ENCODE measurements at places on chromosomes 7 and 10.

- DNase-seq: no peak
These were observed 901.9 kb downstream of the LRMDA start for GRCh38 chr10:76333326-76333725.

DNA sequence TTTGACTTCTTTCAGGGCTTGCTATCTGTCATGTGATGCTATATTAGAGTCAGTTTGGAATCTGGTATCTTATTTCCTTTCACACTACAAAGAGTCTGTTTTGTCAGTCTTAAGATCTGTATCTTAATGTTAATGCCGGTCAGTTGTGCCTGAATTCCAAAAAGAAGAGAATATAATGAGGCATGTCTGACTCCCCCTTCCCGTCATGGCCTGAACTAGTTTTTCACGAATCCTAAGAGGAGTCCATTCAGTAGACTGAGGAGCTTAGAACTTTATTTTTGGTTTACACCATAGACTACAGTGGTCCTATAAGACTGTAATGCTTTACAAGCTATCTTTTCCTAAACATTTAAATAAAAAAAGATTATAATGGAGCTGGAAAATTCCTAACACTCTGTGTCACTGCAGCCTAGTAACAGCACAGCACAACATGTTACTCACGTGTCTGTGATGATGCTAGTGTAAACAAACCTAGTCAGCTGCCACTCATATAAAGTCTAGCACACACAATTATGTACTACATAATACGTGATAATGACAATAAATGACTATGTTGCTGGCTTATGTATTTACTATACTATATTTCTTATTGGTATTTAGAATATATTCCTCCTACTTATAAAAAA, 50.6 kb downstream of the VPS41 start:
- no peak for DNase-seq

DNA sequence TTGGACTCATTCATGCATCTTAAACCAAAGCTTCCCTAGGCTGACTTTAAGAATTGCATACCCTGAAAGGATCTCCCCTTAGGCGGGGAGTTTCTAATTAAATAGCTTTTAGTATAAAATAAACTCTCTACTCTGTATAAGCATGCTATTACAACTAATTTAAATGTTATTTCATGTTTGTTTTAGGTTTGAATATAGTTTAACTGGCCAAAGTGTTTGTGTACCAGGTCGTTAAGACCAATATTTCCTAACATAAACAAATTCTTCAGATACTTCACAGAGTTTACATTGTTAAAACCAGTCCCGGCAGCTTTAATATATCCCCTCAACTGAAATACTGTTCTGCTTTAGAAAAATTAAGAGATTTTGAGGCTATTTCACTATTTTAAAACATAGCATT, 2.3 kb downstream of the GLI3 start:
- no peak for DNase-seq

GRCh38 chr10:29522061-29522855, 112.5 kb downstream of the SVIL start:
- no peak for DNase-seq

DNA sequence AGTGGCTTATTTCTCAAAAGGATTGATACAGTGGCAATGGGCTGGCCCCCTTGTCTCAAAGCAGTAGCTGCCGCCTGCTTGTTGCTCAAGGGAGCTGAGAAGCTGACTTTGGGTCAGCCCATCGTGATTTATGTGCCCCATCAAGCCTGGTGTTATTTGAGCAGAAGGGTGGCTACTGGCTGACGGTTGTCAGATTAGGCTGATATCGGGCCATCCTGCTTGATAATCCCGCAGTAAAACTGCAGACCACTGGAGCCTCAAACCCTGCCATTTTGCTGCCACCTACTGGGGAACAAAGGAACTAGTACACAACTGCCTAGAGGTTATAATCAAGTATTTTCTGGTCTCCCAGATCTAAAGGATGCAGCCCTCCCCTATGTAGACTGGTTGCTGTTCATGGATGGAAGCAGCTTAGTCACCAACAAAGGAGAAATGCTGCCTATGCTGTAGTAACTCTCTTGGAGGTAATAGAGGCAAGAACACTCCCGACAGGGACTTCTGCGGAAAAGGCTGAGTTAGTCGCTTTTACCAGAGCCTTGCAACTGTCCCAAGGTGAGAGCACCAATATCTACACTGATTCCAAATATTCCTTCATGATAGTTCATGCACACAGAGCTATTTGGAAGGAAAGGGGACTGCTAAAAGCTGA, 65.9 kb upstream of the ZNF92 start:
- peak; percentile 47 for DNase-seq

DNA sequence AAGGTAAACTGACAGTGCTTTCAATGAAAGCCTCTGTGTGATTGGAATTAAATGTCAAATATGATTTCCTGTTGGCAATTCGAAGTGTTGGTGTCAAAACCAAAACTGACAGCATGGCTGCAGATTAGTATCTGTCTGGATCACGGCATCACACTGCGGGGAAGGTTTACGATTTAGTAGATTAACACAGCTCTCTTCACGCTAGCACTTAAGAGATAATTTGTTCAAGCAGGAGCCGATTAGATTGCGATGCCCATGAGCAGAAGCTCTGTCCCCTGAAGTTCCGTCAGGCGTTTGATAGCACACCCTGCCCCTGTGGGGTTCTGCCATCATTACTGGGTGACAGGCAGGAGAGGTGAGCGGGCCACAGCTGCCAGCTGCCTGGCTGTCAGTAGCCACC, 279.5 kb upstream of the AUTS2 start:
- DNase-seq: no peak

DNA sequence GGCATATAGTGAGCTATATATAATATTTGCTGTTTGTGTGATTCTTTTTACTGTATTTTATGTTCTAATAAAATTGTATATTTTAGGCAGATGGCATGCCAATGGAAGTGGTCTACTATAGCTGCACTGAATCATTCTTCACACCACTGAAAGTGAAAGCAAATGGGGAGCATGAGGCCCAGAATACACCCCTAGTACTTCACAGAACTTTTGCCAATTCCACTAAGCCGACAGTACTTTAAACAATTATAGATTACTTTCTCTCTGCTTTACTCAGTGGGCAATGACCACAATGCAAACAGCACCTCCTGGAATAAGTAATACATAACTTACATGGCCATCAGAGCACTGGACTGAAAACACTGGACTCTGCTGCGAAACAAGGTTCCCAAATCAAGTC, 70.2 kb downstream of the ANKRD26 start:
- no peak for DNase-seq

DNA sequence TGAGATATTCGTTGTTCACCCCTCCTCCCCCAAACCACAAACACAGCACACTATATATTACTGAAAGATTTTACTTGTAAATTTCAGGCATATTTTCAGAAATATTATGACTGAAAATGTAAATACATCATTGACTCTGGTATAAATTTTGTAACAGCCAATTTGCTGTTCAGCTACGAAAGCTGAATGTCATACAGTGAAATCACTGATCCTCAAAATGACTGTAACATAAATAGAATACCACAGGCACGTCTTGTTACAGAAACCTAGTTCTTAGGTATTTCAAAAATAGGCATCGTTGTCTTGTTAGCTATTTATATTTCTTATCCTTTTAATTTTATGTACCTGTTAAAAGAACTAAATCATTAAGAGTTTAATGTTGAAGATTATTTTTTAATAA, 15.1 kb downstream of the TRUB1 start:
- no peak for DNase-seq

- DNase-seq: no peak
These were observed 244.4 kb downstream of the TNS3 start for GRCh38 chr7:47337531-47337930.

DNA sequence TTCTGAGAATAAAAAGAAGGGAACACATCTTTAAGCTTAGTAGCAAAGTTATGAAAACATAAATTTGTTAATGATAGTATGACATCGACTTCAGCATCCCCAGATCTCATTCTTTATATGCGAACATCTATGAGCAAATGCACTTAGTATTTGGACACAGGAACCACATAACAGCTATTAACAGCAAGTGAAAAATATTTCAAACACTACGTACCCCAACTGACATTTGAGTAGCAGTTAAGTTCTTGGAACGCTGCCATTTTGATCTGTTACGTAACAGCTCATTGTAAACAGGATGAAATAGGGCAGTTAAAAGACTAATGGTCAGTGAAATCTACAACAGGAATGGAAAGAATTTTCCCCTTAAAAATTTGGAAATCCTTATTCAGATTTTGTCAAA, 428.9 kb downstream of the TNS3 start:
- peak; percentile 78 for DNase-seq

- DNase-seq: no peak
These were observed 490.8 kb upstream of the CELF2 start for GRCh38 chr10:10526846-10527245.

- DNase-seq: no peak
These were observed 18.6 kb downstream of the FGFR2 start for GRCh38 chr10:121579656-121580055.

- DNase-seq: peak; percentile 20
These were observed 309.3 kb downstream of the KCNMA1 start for GRCh38 chr10:77328272-77328816.

- no peak for DNase-seq
These were observed 60.7 kb downstream of the ZRANB1 start for GRCh38 chr10:125002423-125003145.

GRCh38 chr10:125502276-125502675, 180.7 kb downstream of the TEX36 start:
- no peak for DNase-seq

DNA sequence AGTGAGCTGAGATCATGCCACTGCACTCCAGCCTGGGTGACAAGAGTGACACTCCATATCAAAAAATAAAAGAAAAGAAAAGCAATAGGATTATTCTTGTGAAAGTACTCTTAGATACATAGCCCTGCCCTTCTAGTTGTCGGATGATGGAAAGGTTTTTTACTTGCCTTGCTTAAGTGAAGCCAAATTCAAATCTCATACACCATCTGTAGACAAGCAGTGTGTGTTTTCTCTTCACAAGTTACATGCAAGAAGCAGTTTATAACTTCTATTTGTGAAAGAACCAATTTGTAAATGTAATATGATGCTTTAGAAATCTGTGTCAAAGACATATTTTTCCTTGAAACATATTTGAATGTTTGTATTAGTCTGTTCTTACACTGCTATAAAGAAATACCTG, 15.8 kb upstream of the MPP7 start:
- DNase-seq: no peak

GRCh38 chr10:79367426-79368189, 20.3 kb downstream of the PPIF start:
- no peak for DNase-seq

GRCh38 chr7:129083525-129083924, 28.6 kb upstream of the TNPO3 start:
- DNase-seq: no peak

GRCh38 chr7:141534757-141535737, 16.2 kb upstream of the AGK start:
- DNase-seq: no peak

GRCh38 chr7:142693911-142694310, 55.4 kb upstream of the PRSS1 start:
- DNase-seq: no peak

DNA sequence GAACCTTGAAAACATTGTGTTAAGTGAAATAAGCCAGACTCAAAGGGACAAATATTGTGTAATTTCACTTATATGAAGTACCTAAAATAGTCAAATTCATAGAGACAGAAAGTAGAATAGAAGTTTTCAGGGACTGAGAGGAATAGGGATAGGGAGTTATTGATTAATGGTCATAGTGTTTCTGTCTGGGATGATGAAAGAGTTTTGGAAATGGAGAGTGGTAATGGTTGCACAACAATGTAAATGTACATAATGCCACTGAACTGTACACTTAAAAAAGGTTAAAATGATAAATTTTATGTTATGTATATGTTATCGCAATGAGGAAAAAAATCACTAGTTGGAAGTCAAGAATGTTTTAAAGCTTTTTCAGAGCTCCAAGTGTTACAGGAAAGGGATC, 33.5 kb upstream of the IMMP2L start:
- DNase-seq: no peak

DNA sequence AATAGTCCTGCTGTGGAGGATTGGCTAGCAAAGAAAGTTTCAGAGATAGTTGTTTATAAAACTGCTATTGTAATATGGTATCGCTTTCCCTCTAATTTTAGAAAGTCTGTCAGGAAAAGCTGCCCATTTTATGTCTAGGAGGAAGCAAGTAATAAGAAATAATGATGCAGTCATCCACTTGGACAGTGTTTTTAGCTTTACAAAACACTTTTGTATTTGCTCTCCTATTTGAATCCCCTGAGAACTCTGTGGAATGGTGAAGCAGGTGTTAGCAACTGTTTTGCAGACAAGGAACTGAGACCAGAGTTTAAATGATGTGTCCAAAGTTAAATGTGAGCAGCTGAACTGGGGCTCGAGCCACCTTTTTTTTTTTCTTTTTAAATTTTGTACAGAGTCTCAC, 455.8 kb downstream of the XPNPEP1 start:
- no peak for DNase-seq

DNA sequence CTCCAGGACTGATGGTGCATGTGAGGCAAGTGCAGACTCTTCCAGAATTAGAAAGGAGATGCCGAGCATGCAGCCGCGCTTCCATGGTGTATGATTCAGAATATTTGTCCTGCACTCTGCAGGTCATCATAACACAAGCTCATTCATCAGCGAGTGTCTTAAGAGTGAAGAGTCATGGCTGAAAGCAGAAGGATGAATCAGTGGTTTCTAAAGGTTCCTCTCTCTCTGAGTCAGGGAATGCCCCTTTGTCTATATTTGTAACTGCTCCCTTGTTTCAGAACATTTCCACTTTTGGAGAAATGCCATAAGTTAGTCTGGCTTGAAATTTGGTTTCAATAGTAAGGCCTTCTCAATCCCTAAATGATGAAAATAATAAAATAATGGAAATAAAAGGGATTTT, 52.3 kb downstream of the HECW1 start:
- peak; percentile 62 for DNase-seq

GRCh38 chr7:110311556-110311955, 779.4 kb upstream of the LRRN3 start:
- DNase-seq: no peak

DNA sequence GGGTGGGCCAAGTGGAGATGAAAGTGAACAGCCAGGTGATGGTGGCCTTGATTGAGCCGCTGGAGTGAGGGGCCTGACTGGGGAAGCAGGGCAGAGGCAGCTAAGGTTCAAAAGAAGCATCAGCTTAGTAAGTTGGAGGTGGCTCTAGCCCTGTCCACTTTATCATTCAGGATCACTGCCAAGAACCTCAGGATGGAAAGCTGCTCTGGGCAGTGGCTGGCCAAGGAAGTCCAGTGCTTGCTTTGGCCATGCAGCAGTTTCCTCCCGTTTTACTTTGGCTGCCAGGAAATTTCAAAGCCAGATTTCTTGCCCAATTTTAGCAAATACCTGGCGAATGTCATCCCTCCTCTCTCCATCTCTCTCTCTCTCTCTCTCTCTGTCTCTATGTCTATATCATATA, 384.9 kb downstream of the PLXNA4 start:
- no peak for DNase-seq

DNA sequence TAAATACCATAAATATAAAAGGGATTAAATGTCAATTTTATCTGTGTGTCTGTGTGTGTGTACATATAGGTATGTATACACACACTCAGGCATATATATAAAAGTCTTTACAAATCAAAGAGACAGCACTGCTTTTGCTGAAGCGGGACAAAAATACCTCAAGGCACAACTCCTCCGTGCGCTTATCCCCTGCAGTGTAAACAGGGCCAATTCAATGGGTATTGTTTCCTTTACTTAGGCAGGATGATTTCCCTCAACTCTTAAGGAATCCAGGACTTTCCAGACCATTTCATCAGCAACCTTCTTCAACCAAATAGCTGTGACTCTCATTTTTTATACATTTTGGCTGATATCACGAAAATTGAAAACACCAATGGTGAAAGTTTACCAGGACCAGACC, 227.7 kb downstream of the CRPPA start:
- no peak for DNase-seq

- no peak for DNase-seq
These were observed 208.7 kb downstream of the PHTF2 start for GRCh38 chr7:78007231-78007630.

- no peak for DNase-seq
These were observed 912.6 kb downstream of the GATA3 start for GRCh38 chr10:8967061-8967460.

Measured in HTR-8/SVneo (cell line).